ENCODE measurements at places on chromosomes 6 and 20. TPM values are rescaled to one million over a fixed set of nuclear protein-coding genes. Genes with fewer than 3 reads are reported as not detected.

Gene STMND1
- total RNA-seq = not detected

Gene PPP1R14C
- not detected for total RNA-seq

Gene TXLNB
- 5.4 TPM for total RNA-seq

Gene SLA2
- total RNA-seq = not detected

Gene SLC35B3
- 13.5 TPM for total RNA-seq

Gene DLL1
- total RNA-seq = 6.8 TPM

Gene BCAS1
- not detected for total RNA-seq

Gene ESR1
- total RNA-seq = 0.99 TPM

Gene PAK5
- 6.6 TPM for total RNA-seq

Gene DEF6
- total RNA-seq = 4.4 TPM

Gene FOXA2
- not detected for total RNA-seq

Gene MICB
- total RNA-seq = 1.8 TPM

Gene NT5E
- total RNA-seq = 18.7 TPM

Gene KCNK5
- total RNA-seq = 7.8 TPM

Gene TRAPPC3L
- total RNA-seq = not detected

Gene FAM217A
- not detected for total RNA-seq

Gene GLP1R
- not detected for total RNA-seq

Gene VNN1
- total RNA-seq = 2.2 TPM

Gene ABCC10
- 19.4 TPM for total RNA-seq

Gene FRK
- total RNA-seq = 1.5 TPM

All from gastroesophageal sphincter (tissue), 4 donors.